ENCODE measurements at places on chromosomes 7 and 10. TPM values are rescaled to one million over a fixed set of nuclear protein-coding genes. Genes with fewer than 3 reads are reported as not detected.

LIPA gene
- total RNA-seq, result 83.3 TPM

XPNPEP1 gene
- total RNA-seq, result 68.9 TPM

DNA sequence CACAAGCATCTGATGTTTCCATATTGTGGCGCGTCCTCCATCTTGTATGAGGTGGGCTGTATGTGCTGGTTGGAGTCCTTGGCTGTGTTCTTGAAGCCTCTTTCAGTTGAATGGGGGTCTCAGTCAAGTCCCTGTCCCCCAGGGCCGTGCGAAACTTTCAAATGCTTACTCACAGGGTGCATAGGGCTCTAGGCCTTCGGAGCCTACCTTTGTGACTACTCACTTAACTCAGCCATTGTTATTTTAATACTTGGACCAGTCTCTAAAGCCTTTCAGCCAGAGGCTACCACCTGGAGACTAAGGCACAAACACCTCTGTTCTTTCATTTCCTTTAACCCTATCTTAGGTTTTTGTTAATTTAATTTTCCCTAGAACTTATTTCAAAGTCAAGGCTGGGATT lies 785.9 kb downstream of the GATA3 start:
- H3K36me3 ChIP-seq, result no peaks in the 10 kb centered on the region
- no peaks in the 10 kb centered on the region for H3K4me1 ChIP-seq
- H3K27ac ChIP-seq, result no peak overlapping the region
- no peak for DNase-seq
- no peak overlapping the region for H3K4me3 ChIP-seq

- H3K27ac ChIP-seq, result no peak overlapping the region
- no peaks in the 10 kb centered on the region for H3K4me1 ChIP-seq
- no peaks in the 10 kb centered on the region for H3K27me3 ChIP-seq
- no peaks in the 10 kb centered on the region for H3K36me3 ChIP-seq
- DNase-seq, result no peak
These were observed 39.2 kb upstream of the NANOS1 start for GRCh38 chr10:118990326-118990725.

GRCh38 chr10:17562614-17563013 lies 54.6 kb downstream of the HACD1 start:
- no peaks in the 10 kb centered on the region for H3K36me3 ChIP-seq
- no peak overlapping the region for H3K4me3 ChIP-seq
- no peaks in the 10 kb centered on the region for H3K27me3 ChIP-seq
- no peak overlapping the region for H3K27ac ChIP-seq
- no peaks in the 10 kb centered on the region for H3K4me1 ChIP-seq
- no peak for DNase-seq

GRCh38 chr7:105876091-105876963 lies at the start of gene ATXN7L1:
ATXN7L1 (minus strand) TSS chr7:105876599; CDS start chr7:105876558, 41 bp downstream.
- H3K27ac ChIP-seq, result peak within 1 kb of the TSS; percentile 20
- H3K27me3 ChIP-seq, result no peaks in the 10 kb centered on the region
- peak; percentile 97 for DNase-seq
- H3K36me3 ChIP-seq, result no peaks in the 10 kb centered on the region

OR2A12 gene
- not detected for total RNA-seq

GRCh38 chr7:157139111-157139809 lies 534 bp downstream of the UBE3C start:
- no peak overlapping the region for H3K27ac ChIP-seq
- H3K4me1 ChIP-seq, result no peaks in the 10 kb centered on the region
- peak; percentile 70 for DNase-seq
- H3K4me3 ChIP-seq, result peak overlapping the region; percentile 91

DNA sequence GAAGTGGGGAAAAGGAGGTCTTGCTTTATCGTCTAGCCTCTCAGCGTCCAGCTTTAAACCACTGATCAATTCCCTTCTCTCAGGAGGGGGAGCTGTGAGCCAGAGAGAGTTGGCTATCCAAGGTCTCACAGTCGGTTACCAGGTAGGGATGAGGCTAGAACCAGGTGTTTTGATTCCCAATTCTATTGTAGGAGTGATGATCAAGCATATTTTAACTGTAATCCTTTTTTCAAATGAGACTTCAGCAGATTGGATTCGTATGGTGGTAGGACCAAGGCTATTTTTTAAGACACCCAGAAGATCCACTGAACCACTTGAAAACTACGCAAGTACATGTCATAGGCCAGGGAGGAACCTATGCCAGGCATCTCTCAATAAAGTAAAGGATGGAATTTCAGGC lies 8.4 kb downstream of the MINDY4 start:
- peaks cover 1% of the 10 kb centered on the region for H3K36me3 ChIP-seq
- DNase-seq, result no peak
- no peak overlapping the region for H3K27ac ChIP-seq
- no peaks in the 10 kb centered on the region for H3K27me3 ChIP-seq
- no peak overlapping the region for H3K4me3 ChIP-seq

FRMD4A gene
- total RNA-seq, result 65.6 TPM

GRCh38 chr10:84542522-84543490 lies 214.4 kb downstream of the CCSER2 start:
- no peaks in the 10 kb centered on the region for H3K4me1 ChIP-seq
- no peaks in the 10 kb centered on the region for H3K27me3 ChIP-seq
- H3K36me3 ChIP-seq, result no peaks in the 10 kb centered on the region
- no peak for DNase-seq
- H3K27ac ChIP-seq, result no peak overlapping the region

DNA sequence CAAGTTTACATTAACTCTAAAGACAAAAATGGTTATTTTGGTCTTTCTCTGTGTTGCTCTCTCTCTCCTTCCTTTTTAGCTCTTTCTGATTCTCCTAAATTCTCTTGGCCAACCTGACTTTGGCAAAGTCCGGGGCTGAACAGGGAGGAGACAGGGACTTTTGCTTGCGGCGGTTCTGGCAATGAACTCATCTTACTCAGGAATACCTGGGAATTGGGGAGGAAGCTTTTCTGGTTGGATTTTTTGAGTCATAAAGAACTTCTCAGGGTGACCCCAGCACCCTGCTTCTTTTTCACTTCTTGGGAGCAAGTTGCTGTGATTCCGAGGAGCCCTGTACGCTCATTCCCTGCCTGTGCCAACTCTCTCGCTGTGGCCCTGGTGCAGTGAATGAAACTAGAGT lies 16.0 kb downstream of the GATA3 start:
- H3K27me3 ChIP-seq, result no peaks in the 10 kb centered on the region
- H3K27ac ChIP-seq, result no peak overlapping the region
- H3K4me1 ChIP-seq, result no peaks in the 10 kb centered on the region

DNA sequence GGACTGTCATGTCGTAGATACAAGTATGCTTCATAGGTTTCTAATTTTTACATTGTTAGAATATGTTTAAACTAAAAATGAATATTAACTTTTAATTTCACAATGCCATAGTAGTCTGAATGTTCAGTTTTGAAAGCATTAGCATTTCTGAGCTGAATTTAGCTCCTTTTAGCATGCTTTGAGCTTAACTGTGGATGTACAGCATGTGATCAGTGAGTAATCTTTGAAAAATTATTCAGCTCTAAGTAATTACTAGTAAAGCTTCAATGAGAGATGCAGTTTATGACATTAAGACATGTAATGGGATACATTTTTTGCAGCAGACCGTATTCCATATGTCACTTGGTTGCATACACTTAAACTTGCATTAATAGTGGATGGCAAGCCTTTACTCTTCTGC lies 114.1 kb upstream of the WNT16 start:
- H3K4me1 ChIP-seq, result no peaks in the 10 kb centered on the region
- no peak overlapping the region for H3K27ac ChIP-seq
- H3K4me3 ChIP-seq, result no peak overlapping the region
- no peak for DNase-seq

CAV2 gene
- 86.7 TPM for total RNA-seq

- no peak for DNase-seq
- H3K27me3 ChIP-seq, result no peaks in the 10 kb centered on the region
- H3K4me1 ChIP-seq, result no peaks in the 10 kb centered on the region
- H3K27ac ChIP-seq, result no peak overlapping the region
These were observed 37.1 kb upstream of the ATP6V0A4 start for GRCh38 chr7:138835087-138835486.

DNA sequence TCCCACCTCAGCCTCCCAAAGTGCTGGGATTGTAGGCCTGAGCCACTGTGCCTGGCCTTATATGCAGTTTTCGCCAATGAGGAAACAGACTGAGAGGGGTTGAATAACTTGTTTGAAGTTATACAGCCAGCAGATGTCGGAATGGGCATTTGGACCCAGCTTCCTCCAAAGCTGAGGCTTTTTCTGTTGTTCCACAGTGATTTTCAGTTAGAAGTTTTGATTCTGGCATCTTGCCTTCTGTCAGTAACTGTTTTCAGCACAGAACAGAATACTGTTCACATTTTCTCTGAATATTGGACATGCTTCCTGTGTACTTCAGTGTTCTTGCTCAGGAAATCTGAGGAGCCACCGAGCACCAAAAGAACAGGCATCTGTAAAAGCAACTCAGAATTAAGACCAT lies 287.2 kb downstream of the CAMK1D start:
- no peaks in the 10 kb centered on the region for H3K27me3 ChIP-seq
- H3K36me3 ChIP-seq, result no peaks in the 10 kb centered on the region
- no peak overlapping the region for H3K4me3 ChIP-seq
- no peaks in the 10 kb centered on the region for H3K4me1 ChIP-seq

DNA sequence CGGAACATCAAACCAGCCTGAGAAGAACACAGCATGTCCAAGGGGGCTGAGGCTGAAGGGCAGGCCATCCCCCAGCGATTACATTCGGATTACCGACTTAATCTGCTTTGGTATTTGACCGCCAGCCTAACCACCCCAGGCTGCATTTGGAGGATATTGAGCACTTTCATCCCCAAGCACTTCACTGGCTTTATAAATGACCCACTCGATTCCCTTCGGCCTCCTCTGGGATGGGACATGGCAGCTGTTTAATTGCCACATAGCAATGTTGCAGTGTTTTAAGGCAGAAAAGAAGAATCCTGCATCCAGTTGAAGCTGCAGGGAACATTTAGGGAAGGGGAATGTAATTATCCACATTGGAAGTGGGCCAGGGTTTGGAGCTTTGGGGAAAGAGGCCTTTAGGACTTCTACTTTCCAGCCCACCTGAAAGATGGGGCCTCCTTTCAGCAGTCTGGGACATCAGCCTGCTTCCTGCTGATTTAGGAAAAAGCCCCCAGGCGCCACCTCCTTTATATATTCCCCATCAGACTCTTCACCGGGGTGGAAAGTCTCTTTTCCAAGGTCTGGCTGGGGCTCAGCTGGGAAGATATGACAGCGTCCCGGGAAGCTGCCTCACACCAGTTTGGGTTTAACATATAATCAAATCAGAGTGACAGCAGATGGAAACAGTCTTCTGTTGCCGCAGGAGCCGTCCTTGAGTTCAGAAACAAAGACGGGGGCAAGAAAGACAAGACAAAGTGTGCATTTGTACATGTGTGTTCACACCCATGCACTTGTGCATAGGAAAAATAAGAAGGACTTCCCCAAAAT lies 9.2 kb downstream of the DPCD start:
- H3K36me3 ChIP-seq, result no peaks in the 10 kb centered on the region
- no peaks in the 10 kb centered on the region for H3K4me1 ChIP-seq
- DNase-seq, result peak; percentile 21
- no peak overlapping the region for H3K4me3 ChIP-seq

GRCh38 chr7:158024351-158024715 lies 563.3 kb downstream of the PTPRN2 start:
- H3K4me3 ChIP-seq, result no peak overlapping the region
- H3K4me1 ChIP-seq, result no peaks in the 10 kb centered on the region
- DNase-seq, result no peak
- no peaks in the 10 kb centered on the region for H3K36me3 ChIP-seq

CPA4 gene
- total RNA-seq, result 1.0 TPM

DNA sequence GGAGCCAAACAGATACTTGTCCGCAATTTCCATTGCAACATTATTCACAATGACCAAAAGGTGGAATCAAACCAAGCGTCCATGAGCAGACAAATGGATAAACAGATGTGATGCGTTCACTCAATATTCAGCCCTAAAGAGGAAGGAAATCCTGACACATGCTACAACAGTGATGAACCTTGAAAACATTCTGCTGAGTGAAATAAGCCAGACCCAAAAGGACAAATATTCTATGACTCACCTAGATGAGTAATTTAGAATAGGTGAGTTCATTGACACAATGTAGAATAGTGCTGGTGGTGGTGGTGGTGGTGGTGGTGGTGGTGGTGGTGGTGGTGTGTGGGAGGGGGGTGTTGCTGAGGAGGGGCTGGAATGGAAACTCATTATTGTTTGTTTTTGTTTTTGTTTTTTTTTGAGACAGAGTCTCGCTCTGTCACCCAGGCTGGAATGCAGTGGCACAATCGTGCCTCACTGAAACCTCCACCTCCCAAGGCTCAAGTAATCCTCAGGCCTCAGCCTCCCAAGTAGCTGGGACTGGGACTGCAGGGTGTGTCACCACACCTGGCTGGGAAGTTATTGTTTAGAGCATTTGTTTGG lies 28.6 kb downstream of the SMKR1 start:
- no peak overlapping the region for H3K27ac ChIP-seq
- H3K4me1 ChIP-seq, result no peaks in the 10 kb centered on the region
- H3K36me3 ChIP-seq, result no peaks in the 10 kb centered on the region
- no peak overlapping the region for H3K4me3 ChIP-seq
- H3K27me3 ChIP-seq, result no peaks in the 10 kb centered on the region

DNA sequence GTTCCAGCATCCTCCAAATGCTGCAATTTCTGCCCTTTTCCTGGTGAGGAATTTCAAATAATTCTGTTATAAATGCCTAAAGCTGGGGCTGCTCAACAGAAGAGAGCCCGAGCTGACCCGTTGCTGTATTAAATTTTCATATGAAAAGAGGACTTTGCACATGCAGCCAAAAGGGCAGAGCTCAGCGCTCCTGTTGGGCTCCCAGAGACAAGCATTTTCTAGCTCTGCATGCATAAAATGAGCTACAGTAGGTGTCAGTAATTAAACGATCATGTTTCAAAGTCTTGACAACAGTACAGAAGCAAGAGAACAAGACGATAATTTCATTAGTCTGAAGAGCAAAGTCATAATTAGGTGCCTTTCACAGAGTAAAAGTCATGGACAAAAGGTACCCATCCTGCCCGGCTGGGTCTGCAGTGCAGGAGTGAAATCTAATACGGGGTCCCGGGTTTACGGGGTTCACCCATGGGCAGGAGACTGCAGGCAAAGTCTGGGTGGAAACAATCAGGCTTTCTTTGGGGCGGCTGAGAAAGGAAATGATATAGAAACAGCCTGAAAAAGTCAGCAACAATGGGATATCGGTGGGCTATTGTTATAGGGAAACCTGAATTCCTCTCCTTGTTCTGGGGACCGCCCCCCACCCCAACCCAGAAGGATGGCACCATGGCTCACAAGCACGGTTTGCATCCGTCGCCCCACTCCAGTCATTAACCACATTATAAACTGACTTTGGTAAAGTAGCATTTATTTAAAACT lies 66.0 kb downstream of the EBF3 start:
- H3K36me3 ChIP-seq, result no peaks in the 10 kb centered on the region
- no peak overlapping the region for H3K27ac ChIP-seq
- H3K4me1 ChIP-seq, result no peaks in the 10 kb centered on the region
- H3K4me3 ChIP-seq, result no peak overlapping the region

Data from aorta (tissue), 5 donors.